ENCODE measurements at places on chromosomes 11 and 22.

DNA sequence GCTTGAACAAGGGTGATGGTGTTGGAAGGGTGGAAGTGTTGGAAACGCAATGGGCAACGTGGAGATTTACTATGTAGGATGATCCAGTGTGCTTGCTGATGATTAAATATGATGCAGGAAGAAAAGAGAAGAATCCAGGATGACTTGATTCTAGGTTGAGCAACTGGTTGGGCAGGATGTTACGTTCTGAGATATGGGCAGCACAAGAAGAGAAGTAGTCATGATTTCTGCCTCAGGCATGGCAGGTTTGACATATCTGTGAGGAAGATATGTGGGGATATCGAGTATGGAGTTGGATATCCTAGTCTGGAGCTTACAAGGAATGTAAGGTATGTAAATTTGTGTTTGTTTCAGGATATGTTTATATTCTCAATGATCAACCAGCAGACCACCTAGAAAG, 1.9 kb downstream of the OR52K1 start:
- no peak for DNase-seq

DNA sequence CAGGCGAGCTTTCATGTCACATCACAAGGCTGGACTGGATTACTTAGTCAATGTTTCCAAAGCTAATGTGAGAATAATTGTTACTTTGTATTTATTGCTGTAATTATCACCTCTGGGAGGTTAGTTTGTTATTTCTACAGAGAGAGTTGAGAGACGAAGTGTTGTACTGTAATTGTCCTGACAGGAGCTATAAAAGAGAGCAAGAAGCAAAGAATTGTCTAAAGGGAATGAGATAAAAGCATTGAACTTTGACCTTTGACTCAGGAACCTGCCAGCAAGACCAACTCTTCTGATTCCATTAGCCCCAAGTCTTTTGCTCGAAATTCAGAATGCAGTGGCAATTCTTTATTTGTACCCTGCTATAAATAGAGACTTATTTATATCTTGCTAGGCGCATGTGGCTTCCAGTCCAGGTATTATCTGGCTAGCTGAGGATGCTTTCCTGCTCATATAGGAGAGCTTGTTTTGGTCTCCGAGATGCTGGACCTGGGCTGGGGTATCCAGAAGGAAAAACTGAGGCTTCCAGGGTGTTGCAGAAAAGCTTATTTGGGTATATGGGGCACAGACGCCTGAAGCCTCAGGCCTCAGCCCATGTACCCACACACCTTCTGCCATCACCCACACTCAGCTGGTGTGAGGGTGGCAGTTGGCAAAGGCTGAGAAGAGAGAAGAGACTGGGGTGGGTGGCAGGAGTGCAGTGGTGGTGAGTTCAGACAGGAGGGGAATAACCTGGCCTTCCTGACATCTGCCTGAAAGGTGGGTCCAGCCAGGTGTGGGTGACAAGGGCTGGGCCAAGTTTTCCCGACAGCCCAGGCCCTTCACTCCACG, 40.7 kb downstream of the SYT13 start:
- no peak for DNase-seq

- DNase-seq = no peak
These were observed 21.7 kb upstream of the PPARA start for GRCh38 chr22:46128606-46129005.

DNA sequence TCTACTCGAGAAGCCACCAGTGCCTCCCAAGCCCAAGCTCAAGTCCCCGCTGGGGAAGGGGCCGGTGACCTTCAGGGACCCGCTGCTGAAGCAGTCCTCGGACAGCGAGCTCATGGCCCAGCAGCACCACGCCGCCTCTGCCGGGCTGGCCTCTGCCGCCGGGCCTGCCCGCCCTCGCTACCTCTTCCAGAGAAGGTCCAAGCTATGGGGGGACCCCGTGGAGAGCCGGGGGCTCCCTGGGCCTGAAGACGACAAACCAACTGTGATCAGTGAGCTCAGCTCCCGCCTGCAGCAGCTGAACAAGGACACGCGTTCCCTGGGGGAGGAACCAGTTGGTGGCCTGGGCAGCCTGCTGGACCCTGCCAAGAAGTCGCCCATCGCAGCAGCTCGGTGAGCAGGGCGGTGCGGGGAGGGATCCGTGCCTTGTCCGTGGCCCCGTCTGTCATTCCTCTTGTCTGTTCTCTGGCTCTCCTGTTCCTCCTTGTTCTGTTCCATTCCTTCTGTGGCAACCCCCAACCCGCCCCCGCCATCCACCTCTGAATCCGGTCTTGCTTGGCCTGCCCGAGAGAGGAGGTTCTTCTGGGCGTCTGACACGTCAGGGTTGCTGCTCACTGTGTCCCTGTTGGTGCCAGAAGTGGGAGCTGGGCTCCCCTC, 15.8 kb upstream of the ACR start:
- DNase-seq = no peak

DNA sequence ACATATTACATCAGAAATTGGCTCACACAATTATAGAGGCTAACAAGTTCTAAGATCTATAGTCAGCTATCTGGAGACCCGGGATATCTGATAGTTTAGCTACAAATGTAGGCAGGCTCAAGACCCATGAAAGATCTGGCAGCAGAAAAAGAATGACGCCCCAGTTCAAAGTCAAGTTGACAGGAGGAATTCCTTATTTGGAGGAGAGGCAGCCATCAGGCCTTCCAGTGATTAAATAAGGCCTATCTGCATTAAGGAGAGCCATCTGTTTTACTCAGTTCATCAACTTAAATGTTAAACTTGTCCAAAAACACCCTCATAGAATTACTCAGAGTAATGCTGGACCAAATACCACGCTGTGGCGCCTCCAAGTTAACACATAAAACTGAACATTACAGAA, 1402.6 kb downstream of the FAM181B start:
- no peak for DNase-seq

GRCh38 chr11:129417458-129417857, 41.8 kb downstream of the BARX2 start:
- no peak for DNase-seq

- no peak for DNase-seq
These were observed 138.4 kb downstream of the CRYBB2 start for GRCh38 chr22:25357606-25358420.

DNA sequence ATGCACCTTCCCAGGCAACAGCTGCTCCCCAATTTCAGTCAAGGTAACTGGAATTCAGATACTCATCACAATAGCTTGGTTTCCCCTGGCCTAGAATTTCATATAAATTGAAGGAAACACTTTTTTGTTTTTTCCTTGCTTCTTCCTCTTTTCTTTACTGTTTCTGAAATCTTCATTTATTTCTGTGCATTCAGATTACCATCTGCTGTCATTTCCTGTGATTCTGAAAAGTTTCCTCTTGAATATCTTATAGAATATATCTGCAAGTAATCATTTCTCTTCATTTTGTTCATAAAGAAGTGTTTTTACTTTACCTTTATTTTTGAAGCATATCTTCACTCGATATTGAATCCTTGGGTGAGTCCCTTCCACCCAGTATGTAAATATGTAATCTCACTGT, 85.3 kb downstream of the GAB4 start:
- DNase-seq = no peak
